Stimulated activated CD8-positive, alpha-beta memory T cell treated with anti-CD3 and anti-CD28 coated beads, Interleukin-7, amount 100 ng/mL, for 1 hour (primary cell): ENCODE measurements at places on chromosomes 3 and 15.

DNA sequence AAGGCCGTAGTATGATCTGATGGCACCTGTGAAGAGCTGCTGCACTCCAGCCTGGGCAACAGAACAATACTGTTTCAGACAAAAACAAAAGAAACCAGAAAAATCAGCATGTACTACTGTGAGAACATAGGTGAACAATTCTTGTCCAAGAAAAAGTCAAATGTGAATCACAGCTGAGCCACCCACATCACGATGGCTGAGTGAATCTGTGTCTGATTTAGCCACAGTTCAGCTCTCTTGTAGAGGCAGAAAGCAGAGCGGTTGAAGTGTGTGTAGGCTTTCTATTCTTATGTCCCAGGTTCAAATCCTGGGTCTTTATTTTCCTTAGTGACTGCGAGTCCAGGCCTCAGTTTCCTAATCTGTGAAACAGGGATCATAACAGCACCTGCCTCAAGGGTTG lies 4.4 kb upstream of the FURIN start:
- no peak for DNase-seq

DNA sequence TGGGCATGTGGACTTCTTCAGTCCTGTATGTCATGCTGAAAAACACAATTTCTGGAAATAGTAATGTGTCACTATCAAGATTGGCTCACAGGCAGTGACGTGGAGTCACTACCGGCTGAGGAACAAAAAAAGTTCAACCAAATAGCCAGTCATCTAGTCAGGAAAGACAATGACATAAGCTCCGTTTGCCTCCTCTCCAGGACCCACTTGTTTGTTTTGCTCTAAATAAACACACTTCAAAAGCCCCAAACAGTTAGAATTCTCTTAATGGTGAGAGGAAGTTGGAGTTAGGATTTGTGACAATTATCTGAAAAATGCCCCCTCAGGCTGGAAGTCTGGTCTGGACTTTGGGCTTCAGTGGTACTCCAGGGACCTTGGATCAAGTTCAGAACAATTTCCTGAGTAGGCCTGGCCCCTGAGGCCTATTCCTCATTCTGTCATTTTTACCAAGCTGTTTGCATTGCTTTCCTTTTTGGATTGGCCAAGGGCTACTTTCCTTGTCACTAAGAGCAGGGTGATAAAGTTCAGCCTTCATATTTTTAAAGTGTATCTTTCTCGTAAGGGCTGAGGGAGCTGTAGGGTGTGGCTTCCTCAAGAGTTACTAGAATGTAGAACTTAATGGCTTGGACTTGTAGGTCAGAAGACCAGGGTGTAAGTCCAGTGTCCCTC lies 98.9 kb downstream of the EOMES start:
- DNase-seq, result no peak

- DNase-seq, result no peak
These were observed 45.0 kb downstream of the MYO5A start for GRCh38 chr15:52483707-52484106.

- DNase-seq, result no peak
These were observed 109.4 kb upstream of the SAMMSON start for GRCh38 chr3:69890084-69890483.

DNA sequence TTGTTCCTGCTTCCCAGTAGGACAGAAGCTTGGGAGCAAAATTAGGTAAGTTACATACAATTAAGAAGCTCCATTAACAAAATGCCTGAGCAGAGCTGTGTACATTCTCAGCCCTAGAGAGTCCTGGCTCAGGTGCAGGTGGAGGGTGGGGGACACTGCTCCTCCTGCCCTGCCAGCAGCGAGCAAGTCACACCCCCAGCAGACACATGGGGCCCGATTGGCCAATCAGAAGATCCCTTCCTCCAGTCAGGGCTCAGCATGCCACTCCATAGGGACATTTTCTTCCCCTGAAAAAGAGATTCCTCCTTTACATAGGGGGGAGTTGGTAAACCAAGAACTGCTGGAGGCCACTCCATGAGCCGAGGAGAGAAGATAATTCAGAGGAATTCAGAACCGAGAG lies 62.1 kb downstream of the PLXNA1 start:
- no peak for DNase-seq

- no peak for DNase-seq
These were observed 10.9 kb upstream of the GATA2 start for GRCh38 chr3:128503751-128504532.
